ENCODE measurements at places on chromosomes 1 and 21.

GRCh38 chr1:179969962-179970361 is 15.4 kb downstream of the CEP350 start:
- DNase-seq: no peak

- no peak for DNase-seq
Measured at GRCh38 chr1:18606443-18607288, 24.0 kb upstream of the PAX7 start.

- DNase-seq: no peak
Measured at GRCh38 chr1:224149709-224150108, 33.3 kb upstream of the DEGS1 start.

DNA sequence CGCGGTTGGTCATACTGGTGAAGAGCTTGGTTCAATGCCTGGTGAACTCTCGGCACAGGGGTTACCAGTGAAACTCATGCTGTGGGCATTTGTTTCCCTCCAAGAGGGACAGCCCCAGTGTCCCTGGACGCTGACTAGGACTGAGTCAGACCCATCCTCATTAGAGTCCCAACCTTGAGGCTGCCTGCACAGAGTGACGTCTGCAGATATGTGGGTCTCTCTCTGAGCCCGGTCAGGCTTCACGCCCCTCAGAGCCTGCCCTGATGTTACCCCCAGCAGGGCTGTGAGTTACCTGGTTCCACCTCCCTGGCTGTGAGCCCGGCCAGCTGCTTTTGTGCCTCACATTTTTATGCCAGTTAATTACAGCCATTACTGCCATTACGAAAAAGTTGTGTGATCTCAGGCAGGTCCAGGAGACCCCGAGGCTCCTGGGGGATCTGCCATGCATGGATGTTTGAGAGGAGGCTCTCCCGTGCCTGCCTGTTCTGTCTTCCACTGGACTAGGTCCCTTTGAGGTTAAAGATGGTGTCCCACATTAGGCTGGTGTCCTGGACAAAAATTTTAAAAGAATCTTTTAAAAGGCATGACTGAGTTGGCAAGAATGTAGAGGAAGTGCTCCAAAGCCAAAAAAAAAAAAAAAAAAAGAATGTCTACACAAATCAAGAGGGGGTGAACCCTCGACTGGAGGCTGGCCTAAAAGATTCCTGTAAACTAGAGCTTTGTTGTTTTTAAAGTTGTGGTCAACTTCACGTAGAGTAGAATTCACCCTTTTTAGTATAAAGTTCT is 36.6 kb upstream of the PADI1 start:
- no peak for DNase-seq

DNA sequence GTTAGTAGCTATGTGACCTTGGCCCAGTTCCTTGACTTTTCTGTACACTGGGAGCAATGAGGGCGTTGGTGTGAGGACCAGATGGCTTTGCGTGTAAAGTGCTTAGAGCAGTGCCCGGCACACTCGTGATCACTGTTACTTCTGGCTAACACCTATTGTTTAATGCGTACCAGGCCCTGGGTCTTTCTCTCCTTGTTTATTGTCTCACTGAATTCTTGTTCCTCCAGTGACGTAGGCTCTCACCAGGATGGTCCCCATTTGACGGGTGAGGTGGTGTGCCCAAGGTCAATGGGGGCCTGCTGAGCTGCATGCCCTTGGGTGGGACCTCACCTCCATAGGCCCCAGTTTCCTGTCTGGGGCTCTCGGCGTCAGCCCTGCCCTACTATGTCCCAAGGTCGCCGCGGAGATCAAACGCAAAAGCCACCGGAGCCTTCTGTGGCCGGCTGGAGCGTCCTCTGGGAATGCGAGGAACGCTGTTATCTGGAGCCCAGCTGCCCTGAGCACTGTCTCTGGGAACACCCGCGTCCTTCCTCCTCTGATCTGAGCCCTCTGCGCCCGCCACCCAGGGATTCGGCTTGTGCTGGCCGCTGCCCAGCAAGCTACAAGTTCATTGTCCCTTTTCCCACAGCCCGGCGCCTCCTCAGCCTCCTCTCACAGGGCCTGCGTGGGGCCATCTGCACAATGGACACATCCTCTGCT is 28.9 kb downstream of the ALPL start:
- DNase-seq: no peak

DNA sequence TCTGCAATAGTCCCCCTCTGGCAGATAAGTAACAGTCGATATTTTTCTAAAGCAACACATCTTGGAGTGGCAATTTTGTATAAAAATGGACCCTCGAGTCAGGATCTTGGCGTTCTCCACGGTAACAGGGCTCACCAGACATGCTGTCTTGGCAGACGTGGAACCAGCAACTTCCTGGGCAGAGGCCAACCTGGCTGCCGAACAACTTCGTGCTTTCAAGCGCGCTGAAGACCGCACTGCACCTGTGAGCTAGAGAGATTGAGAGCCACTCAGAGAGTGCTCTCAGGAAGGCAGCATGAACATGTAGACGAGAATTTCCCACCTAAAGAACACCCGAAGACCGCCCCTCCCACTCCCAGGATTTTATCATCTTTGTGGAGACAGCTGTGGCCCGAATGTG is 7.3 kb downstream of the C1orf174 start:
- DNase-seq: no peak

DNA sequence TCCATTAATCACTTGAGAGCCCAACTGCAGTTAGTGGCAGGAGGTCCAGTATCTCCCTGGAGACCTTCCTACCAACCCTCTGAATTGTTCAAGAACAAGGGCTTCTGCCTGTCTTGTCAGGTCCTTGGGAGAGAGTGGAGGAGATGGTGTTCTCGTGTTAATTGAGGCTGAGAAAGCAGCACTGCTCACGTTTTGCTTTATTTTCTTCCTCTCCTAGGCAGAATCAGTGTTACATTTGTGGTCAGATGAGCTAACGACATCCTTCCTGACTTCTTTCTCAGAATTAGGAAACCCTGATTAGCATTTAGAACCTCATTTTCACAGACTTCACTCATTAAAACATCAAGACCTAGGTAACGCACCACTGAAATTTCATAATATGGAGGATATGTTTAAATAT is 26.4 kb upstream of the LRIG2 start:
- DNase-seq: no peak

- DNase-seq: peak; percentile 42
Measured at GRCh38 chr1:24149866-24150233, 6.9 kb upstream of the IL22RA1 start.

DNA sequence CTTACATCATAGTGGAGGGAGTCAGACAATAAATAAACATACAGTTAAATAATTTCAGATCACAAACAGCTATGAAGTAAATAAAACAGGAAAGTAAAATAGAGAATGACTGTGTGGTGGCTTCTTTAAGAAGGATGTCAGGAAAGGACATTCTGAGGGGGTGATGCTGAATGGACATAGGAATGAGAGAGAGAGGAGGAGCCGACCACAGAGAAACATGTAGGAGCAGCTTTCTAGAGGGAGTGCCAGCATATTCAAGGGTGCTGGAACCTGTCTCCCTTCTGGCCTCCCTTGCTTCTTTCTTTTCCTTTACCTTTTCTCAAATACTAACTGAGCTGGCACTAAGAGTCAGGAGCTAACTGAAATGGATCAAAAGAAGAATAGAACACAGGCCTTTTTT is 20.5 kb upstream of the BCL10 start:
- DNase-seq: no peak

DNA sequence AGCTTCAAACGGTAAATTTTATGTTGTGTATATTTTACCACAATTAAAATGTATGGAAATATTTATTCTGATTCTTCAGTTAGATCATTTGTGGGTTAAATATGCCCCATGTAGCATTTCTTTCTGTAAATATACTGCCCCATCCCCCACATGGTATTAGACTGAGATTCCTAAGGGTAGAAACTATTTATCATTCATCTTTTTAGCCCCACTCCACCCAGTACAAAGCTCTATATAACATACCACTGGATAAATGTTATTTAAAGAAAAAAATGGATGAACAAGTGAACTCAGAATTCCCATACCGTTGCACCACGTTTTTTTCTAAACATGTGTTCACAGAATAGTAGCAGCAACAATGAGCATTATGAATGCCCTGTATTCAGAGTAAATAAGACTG is 234.0 kb upstream of the IRF2BP2 start:
- no peak for DNase-seq

GRCh38 chr1:58763214-58763613 is 20.6 kb downstream of the JUN start:
- DNase-seq: no peak

GRCh38 chr1:27772036-27772931 is 735 bp upstream of the STX12 start:
- no peak for DNase-seq

DNA sequence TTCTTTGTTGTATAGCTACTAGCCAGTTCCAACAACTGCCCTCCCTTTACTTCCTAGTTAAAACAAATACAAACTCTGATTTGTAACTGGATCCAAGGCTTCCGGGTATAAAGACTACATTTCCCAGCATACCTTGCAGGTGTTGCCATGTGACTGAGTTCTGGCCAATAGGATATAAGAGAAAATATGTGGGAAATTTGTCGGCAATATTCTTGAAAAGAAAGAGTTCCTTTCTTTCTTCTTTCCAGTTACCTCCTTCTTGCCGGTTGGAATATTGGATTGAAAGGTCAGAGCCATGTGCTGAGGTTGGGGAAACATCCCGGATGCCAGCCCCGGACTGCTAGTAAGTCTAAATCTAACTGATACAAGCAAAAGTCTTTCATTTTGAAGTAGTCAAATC is 23.0 kb upstream of the ZBTB40 start:
- no peak for DNase-seq

GRCh38 chr1:221174330-221174993 is 295.2 kb downstream of the HLX start:
- DNase-seq: no peak

DNA sequence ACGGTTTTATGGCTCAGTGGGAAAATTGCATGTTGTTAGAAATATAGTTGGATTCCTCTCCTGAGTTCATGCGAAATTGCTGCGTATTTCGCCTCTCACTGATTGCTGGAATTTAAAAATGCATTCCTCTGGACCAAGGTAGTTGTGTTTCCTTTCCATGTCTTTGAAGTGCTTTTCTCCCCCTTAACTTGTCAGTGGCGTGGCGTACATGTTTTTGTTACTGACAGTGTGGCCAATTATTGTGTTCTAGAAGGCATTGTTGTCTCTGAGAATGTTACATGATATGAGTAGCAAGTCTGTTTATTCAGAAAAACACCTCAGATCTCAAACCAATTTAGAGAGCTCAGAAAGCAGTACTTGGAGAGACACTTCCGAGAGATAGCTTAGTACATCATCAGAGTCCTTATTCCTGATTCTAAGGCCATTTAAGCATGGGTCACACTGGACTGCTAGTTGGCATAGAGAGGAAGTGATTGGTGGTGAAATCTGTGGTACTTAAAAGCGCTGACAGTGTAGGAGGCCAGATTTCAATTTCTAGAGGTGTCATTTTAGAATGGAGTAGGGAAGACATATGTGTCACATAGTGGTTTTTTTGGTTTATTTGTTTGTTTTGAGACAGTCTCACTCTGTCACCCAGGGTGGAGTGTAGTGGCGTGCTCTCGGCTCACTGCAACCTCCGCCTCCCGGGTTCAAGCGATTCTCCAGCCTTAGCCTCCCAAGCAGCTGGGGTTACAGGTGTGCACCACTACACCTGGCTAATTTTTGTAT is 184.4 kb downstream of the RYR2 start:
- no peak for DNase-seq

DNA sequence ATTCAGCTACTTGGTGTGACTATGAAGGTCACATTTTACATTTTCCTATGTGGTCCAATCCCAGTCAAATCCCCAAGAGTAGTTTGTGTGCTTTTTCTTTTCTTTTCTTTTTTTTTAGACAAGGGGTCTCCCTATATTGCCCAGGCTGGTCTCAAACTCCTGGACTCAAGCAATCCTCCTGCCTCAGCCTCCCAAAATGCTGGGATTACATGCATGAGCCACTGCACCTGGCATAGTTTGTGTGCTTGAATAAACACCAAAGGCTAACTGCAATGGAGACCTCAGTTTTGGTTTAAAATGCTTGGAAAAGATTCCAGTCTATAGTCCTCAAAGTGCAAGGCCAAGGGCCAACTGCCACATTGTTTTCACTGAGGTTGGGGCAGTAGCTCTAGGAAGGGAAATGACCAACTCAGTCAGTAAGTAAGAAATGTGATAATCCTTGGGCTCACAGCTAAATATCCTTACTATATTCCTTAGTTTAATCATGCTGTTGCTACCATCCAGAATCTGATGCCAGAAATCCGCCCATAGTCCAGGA is 38.6 kb downstream of the EIF2B3 start:
- DNase-seq: no peak

GRCh38 chr1:12032161-12032621 is 12.9 kb downstream of the MIIP start:
- DNase-seq: no peak

DNA sequence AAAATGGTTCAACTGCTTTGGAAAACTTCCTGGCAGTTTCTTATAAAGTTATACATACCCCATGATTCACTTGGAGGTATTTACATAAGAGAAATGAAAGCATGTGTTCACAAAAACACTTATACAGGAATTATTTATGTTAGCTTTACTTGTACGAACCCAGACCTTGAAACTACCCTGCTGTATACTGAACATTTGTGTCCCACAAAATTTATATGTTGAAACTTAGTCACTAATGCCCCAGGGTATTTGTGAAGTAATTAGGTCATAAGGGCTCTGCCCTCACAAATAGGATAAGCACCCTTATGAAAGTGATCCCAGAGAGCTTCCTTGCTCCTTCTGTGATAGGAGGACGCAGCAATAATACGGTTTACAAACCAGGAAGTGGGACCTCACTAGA is 42.7 kb upstream of the B3GALT2 start:
- no peak for DNase-seq

Measured in omental fat pad (tissue), 4 donors.